Stimulated activated CD4-positive, alpha-beta T cell treated with anti-CD3 and anti-CD28 coated beads, Interleukin-2, amount 100 ng/mL, for 24 hours (primary cell): ENCODE measurements at places on chromosomes 5 and 9.

- no peak for DNase-seq
Measured at GRCh38 chr9:127796225-127796813, 6.4 kb upstream of the FPGS start.

- DNase-seq: no peak
Measured at GRCh38 chr5:132498152-132498551, 7.6 kb upstream of the IRF1 start.

DNA sequence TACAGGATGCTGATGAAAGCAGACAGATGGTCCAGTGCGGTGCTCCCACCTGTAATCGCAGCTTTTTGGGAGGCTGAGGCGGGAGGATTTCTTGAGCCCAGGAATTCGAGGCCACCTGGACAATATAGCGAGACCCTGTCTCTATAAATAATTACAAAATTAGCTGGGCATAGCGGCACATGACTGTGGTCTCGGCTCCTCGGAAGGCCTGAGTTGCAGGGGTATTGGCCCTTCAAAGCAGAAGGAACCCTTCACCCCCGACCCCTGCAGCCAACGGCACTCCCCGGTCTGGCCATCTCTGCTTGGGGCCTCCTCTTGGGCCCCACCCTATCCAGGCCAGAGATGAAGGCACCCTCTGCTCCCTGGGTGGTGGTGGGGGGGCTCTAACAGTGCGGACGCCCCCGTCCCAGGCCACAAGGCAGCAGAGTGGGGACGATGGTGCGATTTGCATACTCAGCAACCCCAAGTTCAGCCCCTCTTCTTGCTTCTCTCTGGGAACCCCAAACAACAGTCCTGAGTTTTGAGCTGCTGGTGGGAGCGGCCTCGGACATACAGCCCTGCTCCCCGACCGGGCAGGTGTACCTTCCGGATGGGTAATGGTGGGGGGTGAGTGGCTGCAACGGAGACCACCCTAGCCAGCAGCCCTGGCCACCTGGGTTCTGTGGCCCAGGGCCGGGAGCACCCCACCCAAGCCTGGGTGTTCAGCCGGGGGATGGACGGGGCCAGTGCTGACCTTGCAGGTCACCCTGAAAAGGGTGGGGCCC is 50.7 kb downstream of the NACC2 start:
- DNase-seq: no peak

DNA sequence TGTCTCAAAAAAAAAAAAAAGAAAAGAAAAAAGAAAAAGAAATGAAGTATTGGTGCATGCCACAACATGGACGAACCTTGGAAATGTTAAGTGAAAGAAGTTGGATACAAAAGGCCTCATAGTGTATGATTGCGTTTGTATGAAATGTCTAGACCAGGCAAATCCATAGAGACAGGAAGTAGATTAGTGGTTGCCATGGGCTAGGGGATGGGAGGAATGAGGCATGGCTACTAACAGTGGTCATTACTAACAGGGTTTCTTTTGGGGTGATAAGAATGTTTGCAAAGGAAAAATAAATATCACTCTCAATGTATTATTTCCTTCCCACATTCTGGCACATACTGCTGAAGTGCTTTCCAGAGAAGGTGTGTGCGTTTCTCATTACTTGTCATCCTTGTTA is 44.1 kb downstream of the UGCG start:
- no peak for DNase-seq

GRCh38 chr5:72709341-72709740 is 107.1 kb upstream of the TNPO1 start:
- no peak for DNase-seq

DNA sequence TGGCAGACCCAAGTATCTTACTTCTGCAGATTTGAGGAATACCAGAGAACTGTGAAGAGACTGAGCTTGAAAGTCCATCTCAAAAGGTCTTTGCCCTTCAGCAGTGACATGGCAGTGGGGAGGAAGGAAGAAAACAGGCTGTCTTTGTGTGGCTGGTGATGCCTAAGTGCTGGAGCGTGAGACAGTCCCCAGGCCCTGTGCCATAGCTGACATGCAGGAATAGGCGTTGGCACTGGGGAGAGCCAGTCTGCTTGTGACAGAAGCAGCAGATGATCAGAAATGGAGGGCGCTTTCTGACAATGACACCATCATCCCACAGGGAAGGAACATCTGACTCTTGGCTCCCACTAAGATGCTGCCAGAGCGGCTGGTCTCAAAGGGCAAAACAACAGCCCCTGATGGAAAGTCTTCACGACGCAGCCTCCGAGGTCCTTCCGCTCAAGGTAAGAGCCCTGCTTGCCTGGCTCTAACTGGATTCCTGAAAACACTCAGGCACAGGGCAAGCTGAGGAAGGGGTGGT is 15.5 kb upstream of the GLRX start:
- no peak for DNase-seq

DNA sequence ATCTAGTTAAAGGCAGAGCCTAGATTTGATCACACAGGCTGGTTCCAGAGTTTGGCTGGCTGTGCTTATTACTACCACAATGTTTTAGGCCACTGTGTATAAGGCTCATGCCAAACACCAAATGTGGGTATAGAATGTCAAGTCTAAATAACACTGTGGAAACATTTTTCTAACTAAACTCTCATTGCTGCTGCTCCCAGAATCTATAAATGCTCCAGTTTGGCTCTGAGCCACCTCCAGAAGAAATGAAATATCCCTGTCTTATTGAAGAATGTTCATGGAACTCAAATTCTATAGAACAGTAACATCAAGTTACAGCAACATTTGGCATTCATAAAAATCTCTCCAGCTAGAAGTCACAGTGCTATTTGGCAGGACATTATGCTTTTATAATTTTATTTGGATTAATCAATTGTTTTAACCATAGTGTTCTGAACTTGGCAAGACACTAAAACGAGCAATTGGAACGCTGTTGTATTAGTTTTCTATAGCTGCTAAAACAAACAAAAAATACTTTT is 178.1 kb upstream of the COX7C start:
- no peak for DNase-seq

DNA sequence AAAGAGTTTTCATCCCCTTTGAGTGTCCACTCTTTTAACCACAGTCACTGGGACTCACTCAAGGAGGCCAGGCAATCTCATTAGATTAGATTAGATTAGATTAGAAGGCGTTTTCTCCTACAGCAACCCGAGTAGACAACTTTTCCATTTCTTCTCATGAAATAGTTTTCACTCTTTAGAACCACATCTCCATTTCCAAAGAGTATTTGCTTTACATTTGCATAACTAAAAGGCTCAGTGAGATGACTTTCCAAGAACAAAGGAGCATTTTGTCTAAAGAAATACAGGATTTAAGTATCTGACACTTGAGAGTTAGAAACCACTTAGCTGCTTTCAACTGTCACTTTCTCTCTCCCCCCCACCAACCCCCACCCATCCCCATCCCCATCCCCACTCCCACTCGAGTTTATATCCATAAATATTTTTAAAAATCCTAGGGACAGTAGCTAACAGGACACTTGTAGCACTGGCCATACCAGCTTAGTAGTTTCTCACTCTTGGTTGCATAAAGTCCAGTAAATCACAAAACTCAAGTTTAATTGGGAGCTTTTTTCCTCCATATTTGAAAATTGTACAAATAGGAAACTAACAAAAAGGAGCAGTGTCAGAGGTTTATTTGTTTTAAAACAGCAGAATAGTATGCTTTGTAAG is 2202.9 kb upstream of the WWC1 start:
- DNase-seq: no peak

GRCh38 chr5:56326116-56326515 is 93.0 kb upstream of the ANKRD55 start:
- no peak for DNase-seq

DNA sequence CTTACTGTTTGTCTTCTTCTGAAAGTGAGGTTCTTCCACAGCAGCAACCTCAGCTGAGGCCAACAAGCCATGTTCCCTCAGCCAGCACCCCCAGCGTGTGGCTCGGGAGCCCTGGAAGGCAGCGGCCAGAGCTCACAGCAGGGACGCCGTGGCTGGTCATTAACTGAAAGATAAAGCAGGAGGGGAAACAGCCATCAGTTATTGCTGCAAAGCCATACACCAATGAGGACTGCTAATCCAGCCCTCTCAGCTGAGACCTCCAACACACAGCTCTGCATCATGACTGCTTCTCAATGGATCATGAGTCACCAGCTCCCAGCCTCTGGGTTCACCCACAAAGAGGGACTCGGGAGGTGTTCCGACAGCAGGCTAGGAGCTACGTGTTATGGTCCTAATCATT is 24.3 kb downstream of the ABCA1 start:
- no peak for DNase-seq

DNA sequence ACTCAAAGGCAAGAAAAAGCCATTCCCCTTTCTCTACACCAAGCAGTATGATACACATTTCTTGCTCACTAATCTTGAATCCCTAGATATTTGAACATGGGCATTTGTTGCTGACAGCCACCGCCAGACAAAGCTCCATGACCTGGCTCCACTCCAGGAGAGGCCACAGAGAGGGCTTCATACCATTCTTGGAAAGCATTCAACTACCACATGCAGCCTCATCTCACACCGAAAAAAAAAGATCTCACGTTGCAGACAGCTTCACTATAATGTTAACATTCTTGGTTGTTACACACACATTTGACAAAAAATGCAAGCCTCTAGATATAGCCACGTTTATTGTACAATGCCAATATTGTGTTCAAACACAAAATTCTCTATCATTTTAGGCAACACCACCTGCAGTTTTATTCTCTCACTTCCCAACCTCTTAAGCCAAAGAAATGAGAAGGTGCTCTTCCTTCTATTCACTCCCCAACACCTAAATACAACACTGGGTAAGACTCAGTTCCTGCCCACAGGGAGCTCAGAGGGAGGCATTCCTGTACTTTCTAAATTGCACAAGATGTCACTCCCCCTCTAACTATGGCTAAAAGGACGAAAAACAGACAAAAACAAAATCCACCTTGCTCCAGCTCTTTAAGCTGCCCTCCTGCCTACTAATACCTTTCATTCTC is 222.4 kb downstream of the TSSK1B start:
- no peak for DNase-seq

DNA sequence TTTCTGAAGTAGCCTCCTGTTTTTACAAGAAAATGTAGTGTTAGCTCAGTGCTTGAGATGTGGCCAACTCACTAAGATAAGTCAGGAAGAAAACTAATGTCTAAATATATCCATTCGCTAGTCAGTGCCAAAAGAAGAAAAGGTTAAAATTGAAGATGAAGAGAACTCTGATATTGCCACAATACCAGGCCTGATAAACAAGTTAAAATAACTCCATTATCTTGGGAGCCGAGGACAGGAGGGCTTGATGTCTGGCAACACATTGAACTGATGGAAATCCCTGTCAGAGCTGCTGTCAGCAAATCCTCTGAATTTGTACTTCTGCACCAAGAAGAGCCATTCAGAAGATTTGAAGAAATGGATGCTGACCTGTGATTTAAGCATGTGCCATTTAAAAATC is 103.4 kb downstream of the LRRC70 start:
- no peak for DNase-seq

DNA sequence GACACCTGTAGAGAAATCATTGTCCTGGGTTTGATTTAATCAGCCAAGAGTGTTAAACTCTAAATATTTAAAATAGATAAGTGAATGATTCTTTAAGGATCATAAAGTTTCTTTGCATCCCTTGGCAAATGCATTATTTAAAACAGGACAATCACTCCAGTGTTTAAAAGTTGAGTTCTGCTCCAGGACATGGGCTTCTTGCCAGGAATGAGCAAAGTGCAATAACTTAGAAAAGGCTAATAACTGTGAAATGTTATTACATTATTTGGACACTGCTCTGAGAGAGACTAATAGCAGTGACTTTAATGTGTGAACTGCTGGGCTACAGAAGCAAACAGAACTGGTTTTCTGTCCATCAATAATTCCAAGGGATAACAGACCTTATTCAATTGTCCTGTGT is 283.3 kb downstream of the GABRB2 start:
- no peak for DNase-seq
